ENCODE measurements at places on chromosomes 2 and 18.

DNA sequence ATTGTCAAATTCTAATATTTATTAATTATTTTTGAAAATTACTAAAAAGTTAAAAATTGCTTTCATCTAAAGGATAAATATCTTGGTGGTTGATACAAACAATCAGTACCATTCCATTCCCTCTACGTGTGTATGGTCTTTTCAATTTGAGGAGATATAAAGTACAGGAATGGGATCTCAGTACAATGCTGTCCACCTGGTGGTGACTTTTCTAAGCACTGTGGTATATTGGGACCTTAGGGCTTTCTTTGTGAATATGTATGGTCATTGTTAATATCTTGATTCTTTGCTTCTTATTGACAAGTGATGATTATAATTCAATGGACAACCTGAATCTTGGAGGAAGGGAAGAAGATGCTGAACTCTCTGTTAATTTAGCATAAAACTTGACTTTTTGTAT, 83.1 kb downstream of the NBEAL1 start:
- no peak for DNase-seq

GRCh38 chr2:73739101-73739500, 2.0 kb upstream of the TPRKB start:
- no peak for DNase-seq

DNA sequence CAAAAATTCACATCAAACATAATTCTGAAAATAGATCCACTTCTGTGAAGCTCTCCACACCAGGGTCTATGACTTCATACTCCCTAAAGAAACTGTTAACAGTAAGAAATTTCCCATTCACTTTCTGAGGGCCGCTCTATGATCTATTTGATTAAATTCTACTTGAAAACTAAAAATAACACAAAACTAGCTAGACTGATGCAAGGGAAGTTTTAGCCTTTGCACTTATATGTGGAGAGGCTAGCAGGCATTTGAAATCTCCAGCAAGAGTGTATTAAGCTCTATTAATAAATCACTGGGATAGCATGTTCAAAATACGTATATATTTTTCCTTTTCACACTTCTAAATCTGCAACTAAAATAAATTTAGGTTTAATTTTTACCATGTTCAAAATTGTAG, 113.7 kb upstream of the SMAD7 start:
- DNase-seq = no peak

- no peak for DNase-seq
Measured at GRCh38 chr2:106197878-106198277, 3.8 kb upstream of the UXS1 start.

- no peak for DNase-seq
Measured at GRCh38 chr18:8011906-8012305, 444.8 kb downstream of the PTPRM start.

- no peak for DNase-seq
Measured at GRCh38 chr2:66781804-66782203, 346.9 kb downstream of the MEIS1 start.

GRCh38 chr18:28666216-28666615, 489.3 kb upstream of the CDH2 start:
- DNase-seq = no peak
